ENCODE measurements at places on chromosomes 3 and 15.
A peak's percentile ranks its signal among the peaks of the same experiment; 100 is the strongest.

GRCh38 chr3:44966795-44967278, 9.1 kb downstream of the ZDHHC3 start:
- DNase-seq, result peak; percentile 38

- no peak for DNase-seq
These were observed 457.7 kb downstream of the NAALADL2 start for GRCh38 chr3:175316799-175317198.

DNA sequence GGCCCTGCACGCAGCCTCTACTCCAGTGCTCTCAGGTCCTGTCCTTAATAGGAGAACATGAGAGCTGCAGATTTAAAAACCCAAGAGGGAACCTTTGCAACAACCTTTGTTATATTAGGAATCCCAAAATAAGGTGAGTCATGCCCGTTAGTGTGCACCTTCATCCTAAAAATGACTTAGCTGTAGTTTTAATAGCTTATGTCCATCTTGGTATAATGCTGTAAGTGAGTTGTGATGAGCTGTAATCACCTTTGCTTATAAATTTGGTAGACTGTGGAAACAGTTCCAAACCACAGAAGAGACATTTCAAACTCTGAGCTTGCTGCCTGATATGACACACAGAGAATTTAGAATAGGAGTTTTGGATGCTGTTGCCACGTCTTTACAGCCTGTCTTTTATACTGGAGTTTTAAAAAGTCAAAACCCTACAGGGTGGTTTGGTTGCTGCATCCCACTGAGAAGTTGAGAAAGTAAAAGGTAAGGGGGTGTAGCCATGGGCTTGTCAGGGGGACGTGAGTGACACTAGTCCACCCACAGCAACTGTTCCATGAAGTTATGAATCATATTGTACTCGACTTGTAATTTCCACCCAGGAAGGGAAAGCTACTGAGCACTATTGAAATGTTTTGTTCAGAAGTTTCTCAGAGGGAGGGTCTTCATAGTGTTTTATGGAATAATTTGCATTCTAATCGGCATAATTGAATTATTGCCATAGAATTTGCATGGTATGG, 27.4 kb upstream of the CD47 start:
- DNase-seq, result no peak

- no peak for DNase-seq
These were observed 116.7 kb downstream of the STAC start for GRCh38 chr3:36496684-36497633.

GRCh38 chr15:68337826-68338225, 60.3 kb downstream of the FEM1B start:
- DNase-seq, result no peak

GRCh38 chr3:71388535-71389120, 194.9 kb downstream of the FOXP1 start:
- peak; percentile 34 for DNase-seq

GRCh38 chr15:59522988-59523461, 85.0 kb downstream of the FAM81A start:
- DNase-seq, result no peak

- DNase-seq, result no peak
These were observed 6.1 kb downstream of the IQCF5 start for GRCh38 chr3:51869304-51869703.

DNA sequence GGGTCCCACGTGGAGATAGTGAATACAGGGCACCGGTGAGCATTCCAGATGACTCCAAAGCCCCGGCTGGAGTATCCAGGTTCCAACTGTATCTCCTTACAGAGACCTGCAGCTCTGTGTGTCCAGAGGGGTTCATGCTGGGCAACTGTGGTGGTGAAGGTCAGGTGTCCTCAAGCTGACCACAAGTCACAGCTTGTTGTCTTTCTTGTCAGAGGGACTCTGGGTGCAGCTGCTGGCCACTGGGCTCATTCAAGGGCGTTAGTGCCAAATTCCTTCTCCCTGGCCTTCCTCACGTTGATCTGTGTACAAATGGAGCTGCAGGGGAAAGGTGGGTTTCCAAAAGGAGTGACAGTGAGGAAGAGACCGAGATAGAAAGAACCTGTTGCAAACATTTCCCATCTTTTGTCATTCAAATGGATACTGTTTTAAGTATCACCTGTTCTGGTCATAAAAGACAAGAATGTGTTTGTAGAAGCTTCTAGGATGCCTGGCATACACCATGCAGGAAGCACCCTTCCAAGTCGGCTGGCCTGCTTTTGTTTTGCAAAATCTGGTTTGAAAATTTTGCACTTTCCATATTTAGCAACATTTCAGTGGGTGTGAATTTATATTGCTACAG, 52.5 kb downstream of the CEMIP start:
- DNase-seq, result no peak

- no peak for DNase-seq
These were observed 79.6 kb downstream of the PGPEP1L start for GRCh38 chr15:98927996-98928395.

DNA sequence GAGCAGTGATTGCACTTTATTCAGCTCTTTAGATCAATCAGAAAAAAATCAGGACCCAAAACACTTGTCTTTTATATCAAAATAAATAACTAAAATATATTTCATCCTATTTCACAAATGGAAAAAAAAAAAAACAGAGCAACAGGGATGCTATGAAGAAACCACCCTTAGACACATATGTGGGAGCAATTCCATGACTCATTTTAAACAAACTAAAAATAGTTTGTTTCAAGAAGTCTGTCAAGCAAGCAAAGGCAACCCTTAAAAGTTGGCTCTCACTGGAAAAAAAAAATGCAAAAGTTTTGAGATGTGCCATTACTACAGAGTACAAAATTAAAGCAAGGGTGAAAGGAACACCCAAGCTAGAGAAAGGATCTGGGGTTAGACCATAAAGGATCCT, 5.7 kb downstream of the ATP13A3 start:
- DNase-seq, result no peak

- no peak for DNase-seq
These were observed 87.5 kb downstream of the KCNMB2 start for GRCh38 chr3:178623666-178624255.

GRCh38 chr3:64399205-64399800, 174.0 kb upstream of the PRICKLE2 start:
- no peak for DNase-seq

GRCh38 chr15:66071160-66071920, 182.2 kb downstream of the MEGF11 start:
- no peak for DNase-seq

GRCh38 chr15:98959640-98960007, 48.0 kb downstream of the PGPEP1L start:
- DNase-seq, result no peak

GRCh38 chr3:65856907-65857306, 181.8 kb downstream of the MAGI1 start:
- DNase-seq, result no peak

DNA sequence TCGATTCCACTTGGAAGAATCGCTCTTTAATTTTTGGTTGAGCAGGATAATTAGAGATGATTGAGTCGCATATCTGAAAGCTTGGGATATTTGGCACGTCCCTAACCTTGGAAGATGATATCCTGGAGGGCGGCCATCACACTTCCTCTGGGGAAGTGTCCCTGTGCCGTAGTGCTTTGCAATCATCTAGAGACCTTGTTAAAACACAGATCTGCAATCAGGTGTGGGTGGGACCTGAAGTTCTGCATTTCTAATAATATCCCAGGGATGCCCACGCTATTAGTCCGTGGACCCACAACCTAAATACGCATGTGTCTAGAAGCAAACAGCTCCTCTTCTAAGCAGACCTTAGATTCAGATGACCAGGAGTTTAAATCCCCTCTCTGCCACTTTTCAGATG, 20.5 kb downstream of the MYO1E start:
- DNase-seq, result no peak

DNA sequence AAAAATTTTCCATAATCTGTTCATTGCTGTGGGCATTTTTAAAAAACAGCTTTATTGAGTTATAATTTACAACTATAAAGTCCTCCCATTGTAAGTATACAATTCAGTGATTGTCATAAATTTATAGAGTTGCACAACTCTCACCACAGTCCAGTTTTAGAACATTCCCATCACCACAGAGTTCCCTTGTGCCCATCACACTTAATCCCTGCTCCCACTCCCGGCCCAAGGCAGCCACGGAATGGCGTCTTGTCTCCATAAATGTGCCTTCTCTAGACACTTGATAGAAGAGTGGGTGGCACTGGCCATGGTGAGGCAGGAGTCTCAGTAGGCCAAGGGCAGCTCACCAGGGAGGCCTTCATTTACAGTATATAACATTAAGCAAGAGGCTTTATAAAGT, 6.3 kb downstream of the TSEN2 start:
- no peak for DNase-seq

DNA sequence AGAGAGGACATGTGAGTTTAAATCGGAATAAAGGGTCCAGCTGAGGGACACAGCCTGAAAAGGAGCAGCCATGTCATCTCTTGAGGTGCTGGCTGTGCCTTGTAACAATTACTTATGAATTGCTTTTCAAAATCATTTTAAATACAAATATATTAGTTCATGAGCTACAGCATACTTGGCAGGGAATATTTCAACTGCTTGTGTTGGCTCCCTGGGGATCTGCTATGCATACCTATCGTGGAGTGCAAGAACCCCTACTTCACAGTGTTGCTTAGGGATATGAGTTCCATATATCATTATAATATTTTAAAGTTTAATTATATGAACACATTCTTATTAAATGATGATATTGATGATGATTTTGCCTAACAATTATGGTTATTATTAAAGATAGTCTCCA, 19.1 kb upstream of the P2RY14 start:
- DNase-seq, result no peak

GRCh38 chr3:184235381-184236032, 6.1 kb downstream of the VWA5B2 start:
- DNase-seq, result no peak

GRCh38 chr15:57668016-57668415, 38.5 kb upstream of the POLR2M start:
- DNase-seq, result no peak

GRCh38 chr15:31340047-31340446, 13.4 kb downstream of the KLF13 start:
- DNase-seq, result no peak

DNA sequence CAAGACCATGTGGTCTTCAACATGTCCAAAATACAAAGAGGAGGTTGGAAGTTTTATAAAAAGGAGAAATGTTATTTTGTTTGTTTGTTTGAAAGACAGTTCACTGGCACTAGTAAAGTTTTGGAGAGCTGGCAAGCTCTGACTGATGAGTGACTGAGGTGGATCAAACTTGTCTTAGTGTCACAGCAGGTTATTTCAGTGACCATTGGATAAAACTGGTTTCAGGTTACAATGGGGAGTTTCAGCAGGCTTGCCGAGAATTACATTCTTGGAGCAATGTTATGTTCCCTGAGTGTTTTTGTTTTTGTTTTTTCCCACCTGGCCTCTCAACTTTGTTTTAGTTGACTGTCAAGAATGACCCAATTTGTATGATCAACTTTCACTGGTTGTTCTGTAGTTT, 414.5 kb upstream of the ARHGEF26 start:
- no peak for DNase-seq

- DNase-seq, result peak; percentile 9
These were observed 1.9 kb downstream of the GATA2 start for GRCh38 chr3:128490915-128491690.

DNA sequence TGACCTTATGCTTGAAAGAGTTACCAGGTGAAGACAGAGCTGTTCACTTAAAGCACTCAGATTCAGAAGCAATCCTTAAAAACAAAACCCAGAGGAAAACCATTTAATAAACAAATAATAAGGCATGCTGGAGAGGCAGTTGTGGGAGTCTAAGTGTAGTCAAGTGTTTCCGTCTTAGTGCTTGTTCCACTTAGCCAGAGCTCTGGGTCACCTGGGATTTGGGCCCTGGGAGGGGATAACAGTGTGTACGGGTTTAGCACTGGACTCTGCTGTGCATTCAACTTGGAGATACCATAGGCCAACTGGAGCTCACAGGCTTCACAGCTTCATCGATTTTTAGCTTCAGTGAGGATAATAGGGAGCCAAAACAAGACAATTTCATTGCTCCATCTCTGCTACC, 444.6 kb downstream of the CNTN4 start:
- DNase-seq, result no peak

DNA sequence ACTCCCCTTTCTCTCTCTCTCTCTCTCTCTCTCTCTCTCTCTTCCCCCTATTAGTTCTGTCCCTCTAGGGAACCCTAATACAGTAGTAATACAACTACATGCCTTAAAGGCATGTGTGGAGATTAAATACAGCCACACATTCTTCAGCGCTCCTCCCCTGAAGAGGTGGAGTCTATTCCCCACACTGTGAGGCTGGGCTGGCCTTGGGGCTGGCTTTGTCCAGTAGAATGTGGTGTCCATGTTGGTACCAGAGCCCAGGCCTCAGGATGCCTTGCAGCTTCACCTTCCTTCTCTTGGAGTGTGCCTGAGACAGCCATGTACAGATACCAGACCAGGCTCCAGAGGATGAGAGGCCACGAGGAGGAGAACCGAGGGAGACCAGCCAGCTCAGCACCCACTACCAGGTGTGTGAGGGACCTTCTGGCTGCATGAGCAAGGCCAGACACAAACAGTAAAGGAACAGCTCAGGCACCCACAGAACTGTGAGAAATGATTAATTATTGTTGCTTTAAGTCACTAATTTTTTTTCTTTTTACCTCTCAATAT, 10.7 kb downstream of the SLC6A20 start:
- DNase-seq, result no peak

DNA sequence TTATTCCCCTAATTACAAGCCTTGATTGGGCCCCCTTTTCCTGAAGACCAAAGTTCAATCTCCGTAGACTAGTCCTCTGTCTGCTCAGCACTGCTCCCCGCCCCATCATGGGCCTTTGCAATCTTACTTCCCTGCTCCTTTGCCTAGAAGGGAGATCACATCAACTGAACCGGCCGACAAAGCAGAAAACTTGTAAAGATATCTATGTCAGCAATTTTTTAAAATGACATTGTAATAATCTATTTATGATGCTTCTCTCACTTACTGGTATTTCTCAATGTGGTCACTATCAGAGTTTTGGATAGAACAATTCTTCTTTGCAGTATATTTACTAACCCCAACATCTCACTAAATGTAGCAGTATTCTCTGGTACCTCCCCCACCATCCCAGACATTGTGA, 17.3 kb downstream of the ANAPC13 start:
- DNase-seq, result no peak

GRCh38 chr15:94327356-94327936, 96.1 kb downstream of the MCTP2 start:
- DNase-seq, result peak; percentile 23

Data from hematopoietic multipotent progenitor cell treated with erythropoietin and hydrocortisone succinate and interleukin-3 and kit ligand, for 15 days (in vitro differentiated cells).